ENCODE measurements at places on chromosomes 1 and 21. TPM values are rescaled to one million over a fixed set of nuclear protein-coding genes. Genes with fewer than 3 reads are reported as not detected.

The LCE1F gene
- not detected for polyA plus RNA-seq

The MEX3A gene
- 1.5 TPM for polyA plus RNA-seq

The LENEP gene
- polyA plus RNA-seq: not detected

The DDOST gene
- polyA plus RNA-seq: 263 TPM

The CLEC20A gene
- polyA plus RNA-seq: not detected

The AMPD1 gene
- polyA plus RNA-seq: not detected

The ASCL5 gene
- not detected for polyA plus RNA-seq

The CACNA1S gene
- not detected for polyA plus RNA-seq

The DARS2 gene
- polyA plus RNA-seq: 27.6 TPM

The CBR3 gene
- polyA plus RNA-seq: 0.70 TPM

The ATP1A4 gene
- not detected for polyA plus RNA-seq

The IL10 gene
- not detected for polyA plus RNA-seq

The NBPF20 gene
- polyA plus RNA-seq: 3.8 TPM

The CELA2A gene
- not detected for polyA plus RNA-seq

The ERICH3 gene
- not detected for polyA plus RNA-seq

The RIIAD1 gene
- polyA plus RNA-seq: not detected

The GABRD gene
- polyA plus RNA-seq: not detected

The TMEM81 gene
- polyA plus RNA-seq: 1.4 TPM

All from keratinocyte (primary cell).